Anterior cingulate cortex (tissue), 58 donors: ENCODE measurements at places on chromosomes 2 and 18.

DNA sequence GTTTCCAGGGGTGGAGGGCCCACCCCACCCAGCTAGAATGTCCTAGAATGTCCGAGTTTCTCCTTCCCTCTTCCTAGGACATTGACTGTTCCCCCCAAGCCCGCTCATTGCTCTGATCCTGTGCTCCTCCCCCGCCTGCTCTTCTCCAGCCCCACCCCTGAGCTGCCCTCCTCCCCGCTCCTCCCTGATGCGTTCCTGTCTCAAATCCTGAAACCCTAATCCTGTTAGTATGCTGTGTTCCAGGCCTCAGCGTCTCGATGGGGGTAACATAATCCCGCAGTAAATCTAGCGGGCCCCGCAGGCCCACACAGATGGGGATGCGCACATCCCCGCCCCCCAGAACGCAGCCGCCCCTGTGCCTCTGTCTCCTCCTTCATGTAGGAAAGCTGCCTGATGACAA is 51.3 kb downstream of the NRP2 start:
- no peak for DNase-seq

DNA sequence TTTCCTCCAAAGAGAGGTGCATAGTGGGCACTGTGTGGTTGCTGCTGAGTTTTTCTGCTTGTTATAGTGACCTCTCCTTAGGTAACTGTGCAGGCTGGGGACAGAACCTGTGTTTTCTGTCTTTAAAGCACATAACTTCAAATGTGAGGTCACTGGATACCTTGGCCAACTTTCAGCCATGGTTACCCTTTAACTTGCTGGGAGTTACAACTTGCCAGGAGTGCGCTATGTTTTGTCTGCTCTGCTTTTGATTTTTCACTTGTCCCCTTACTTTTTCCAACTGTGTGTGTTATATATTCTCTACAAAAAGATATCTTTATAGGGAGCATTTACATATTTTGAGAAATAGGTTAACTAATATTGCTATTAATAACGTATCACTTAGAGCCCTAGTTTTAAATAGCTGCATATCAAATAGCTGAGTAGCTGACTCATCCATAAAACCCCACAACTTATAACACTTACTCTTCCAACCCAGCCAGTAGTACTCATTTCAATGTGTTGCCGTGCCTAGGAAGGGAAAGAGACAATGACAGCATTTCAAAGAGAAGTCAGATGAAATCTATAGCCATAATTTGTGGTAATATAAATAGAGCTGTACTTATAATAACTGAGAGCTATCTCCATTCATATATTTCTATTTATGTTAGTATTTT is 51.6 kb downstream of the DPP4 start:
- no peak for DNase-seq

DNA sequence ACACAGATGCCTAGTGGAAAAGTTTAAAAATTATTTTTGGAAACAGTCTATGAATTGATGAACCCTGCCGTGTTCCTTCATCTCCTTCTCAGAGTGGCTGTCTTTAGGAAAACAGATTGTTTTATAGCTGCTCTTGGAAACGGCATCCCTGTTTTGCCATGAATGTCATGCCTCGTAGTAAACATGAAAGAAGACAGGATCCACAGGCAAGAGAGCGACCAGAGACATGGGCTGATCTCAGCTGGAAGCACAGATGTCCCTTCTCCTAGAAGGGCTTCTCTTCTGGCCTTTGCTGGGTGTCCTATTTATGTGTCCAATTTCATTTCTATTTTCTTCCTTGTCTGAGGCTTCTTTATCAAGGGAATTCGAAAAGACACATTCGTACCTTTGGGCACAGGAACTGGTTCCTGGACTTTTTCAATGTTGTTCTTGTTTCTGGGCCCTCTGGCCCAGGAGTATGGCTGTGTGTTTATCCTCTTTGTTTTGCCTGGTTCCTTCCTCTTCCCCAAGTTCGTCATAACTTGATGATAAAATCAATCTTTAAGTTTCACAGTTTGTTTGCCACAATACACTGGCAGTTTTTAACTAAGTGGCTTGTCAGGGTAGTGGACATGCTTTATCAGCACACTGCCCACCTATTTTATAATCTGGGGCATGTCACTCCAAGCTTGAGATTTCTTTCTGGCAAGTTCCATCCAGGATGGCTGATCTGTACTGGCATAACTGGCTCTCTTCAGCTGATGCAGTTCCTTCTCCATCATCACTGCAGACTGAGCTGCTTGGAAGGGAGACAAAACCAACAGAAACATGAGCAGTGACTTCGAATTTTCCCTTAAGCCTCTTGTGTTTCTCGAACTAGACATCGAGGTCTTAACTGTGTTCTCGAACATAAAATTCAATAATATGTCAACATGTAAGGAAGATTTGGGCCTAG is 63.2 kb upstream of the MGAT4A start:
- DNase-seq = no peak

GRCh38 chr2:147177071-147177857 is 667.6 kb upstream of the ACVR2A start:
- no peak for DNase-seq

GRCh38 chr2:65402780-65403528 is 29.4 kb downstream of the SPRED2 start:
- no peak for DNase-seq

- DNase-seq = no peak
Observed at GRCh38 chr2:140551287-140551686, 1579.5 kb downstream of the LRP1B start.

GRCh38 chr2:203915256-203915655 is 21.3 kb upstream of the ICOS start:
- no peak for DNase-seq

GRCh38 chr2:159051661-159052060 is 83.2 kb downstream of the TANC1 start:
- DNase-seq = no peak

DNA sequence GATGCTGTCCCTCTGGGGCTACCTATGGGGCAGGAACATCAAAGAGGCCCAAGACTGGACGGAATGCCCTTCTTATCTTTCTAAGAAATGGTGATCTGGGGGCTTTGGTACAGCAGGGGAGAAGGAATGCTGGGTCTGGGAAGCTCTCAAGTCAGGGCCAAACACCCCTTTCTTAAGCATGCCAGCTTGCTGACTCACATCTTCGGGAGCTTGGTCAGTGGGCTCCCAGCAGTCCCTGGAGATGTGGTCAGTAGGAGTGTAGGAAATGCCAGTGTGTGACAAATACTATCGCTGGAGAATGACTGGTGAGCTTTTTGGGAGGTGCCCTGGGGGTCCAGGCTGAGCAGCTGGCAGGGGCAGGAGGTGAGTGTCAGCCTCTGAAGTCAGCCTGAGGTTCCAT is 105.0 kb upstream of the CDC42EP3 start:
- DNase-seq = no peak

DNA sequence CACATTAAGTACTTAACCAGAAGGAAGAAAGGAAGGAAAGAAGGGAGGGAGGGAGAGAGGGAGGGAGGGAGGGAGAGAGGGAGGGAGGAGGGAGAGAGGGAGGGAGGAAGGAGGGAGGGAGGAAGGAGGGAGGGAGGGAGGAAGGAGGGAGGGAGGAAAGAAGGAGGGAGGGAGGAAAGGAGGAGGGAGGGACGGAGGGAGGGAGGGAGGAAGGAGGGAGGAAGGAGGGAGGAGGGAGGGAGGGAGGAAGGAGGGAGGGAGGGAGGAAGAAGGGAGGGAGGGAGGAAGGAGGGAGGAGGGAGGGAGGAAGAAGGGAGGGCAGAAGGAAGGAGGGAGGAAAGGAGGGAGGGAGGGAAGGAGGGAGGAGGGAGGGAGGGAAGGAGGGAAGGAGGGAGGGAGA is 363.3 kb downstream of the MBD2 start:
- no peak for DNase-seq

DNA sequence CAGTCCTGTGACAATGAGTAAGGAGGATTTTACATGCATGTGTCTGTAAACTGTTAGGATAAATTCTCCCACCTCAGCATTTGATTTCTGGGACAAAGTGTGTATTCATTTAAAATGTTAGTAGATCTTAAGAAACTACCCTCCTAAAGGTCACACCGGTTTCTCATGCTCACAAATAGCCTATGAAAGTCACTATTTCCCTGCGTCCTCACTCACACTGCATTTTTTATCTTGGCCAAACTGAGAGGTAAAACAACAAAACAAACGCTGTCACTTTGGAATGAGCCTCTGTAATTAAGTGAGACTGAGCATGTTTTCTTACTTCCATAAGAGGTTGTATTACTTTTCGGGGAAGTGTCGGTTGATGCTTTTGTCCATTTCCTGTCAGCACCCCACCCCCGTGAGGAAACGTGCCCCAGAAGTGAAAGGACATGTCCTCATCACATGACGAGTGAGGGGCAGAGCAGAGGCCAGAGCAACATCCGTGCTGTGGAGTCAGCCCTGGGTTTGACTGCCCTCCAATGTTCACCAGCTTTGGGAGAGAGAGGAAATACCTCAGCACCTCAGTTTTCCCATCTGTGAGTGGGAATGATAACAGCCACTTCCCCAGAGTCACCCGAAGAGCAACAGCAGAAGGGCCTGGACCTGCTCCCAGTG is 3.1 kb downstream of the GYPC start:
- peak; percentile 22 for DNase-seq

- DNase-seq = no peak
Observed at GRCh38 chr2:13002536-13003331, 286.0 kb downstream of the TRIB2 start.

DNA sequence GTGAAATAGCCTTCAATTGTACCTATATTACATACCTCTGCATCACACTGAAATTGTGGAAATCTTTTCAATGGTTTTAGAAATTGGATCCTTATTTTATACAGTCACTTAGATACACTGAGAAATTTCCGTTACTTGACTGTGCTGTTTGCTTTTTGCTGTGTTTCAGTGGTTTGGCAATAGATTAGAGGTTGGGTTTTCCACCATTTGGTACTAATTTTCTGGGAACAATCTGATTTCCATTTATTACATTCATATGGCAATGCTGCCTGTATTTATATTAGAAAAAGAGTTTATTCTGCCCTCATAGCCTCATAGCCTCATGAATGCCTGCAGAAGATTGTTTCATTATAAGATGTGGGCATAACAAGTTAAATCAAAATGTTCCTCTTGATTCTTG is 285.0 kb downstream of the GULP1 start:
- no peak for DNase-seq

DNA sequence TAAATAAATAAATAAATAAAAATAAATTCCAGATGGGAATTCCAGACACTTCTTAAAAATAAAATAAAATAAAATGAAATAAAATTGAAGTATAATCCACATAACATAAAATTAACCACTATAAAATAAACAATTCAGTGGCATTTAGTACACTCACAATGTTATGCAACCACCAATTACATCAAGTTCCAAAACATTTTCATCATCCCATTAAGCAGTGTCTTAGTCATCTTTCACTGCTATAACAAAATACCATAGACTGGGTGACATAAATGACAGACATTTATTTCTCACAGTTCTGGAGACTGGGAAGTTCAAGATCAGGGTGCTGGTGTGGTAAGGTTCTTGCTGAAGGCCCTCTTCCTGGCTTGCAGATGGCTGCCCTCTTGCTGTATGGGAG is 22.6 kb upstream of the PROKR1 start:
- DNase-seq = no peak

GRCh38 chr18:23302851-23303527 is 150.1 kb upstream of the RIOK3 start:
- no peak for DNase-seq

- DNase-seq = no peak
Observed at GRCh38 chr2:190999949-191000665, 13.9 kb downstream of the STAT1 start.

GRCh38 chr18:70025580-70025979 is 77.9 kb upstream of the CD226 start:
- no peak for DNase-seq
